Hepatic stellate cell (primary cell): ENCODE measurements at places on chromosomes 7 and 10.

DNA sequence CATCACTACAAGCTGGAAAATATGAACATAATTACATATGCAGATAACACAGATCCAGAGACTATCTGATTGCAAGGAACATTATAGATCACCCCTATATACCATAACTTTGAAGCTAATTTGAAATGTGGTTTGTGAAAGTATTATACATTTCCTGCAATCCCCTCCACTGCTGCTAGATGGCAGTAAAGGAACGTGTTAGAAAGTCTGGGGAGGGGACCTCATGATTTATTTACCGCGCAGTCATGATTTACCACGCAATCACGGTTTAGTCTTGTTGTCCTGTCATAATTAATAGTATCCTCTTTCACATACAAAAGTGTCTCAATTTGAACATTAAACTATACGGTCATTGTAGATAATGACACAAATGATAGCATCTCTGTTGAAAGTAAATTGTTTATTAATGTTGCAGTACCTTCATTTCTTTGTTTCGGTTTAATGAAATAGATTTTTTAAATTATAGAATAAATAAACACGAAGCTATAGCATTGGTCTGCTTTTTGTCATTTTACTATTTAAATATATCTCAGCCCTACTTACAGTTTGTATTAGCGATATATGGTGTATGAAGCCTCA is 145.3 kb upstream of the PRSS1 start:
- DNase-seq = peak; percentile 37

DNA sequence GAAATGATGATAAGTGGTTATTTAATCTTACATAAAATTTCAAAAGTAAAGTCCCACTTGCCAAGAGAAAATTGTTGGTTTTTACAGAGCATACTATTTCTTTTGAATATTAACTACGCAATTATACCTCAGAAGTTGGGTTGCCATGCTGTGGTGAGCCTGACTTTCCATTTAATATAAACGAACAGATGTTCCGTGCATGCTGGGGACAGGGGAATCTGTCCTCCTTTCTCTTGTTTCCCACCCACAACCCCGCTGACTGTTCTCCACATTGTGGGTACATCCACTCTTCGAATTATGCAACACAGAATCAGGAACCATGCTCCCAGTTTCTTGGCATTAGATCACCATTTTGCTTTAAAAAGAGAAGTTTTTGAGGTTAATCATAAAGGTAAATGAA is 29.2 kb upstream of the RTKN2 start:
- DNase-seq = no peak

GRCh38 chr7:119969054-119969453 is 303.9 kb upstream of the KCND2 start:
- no peak for DNase-seq

DNA sequence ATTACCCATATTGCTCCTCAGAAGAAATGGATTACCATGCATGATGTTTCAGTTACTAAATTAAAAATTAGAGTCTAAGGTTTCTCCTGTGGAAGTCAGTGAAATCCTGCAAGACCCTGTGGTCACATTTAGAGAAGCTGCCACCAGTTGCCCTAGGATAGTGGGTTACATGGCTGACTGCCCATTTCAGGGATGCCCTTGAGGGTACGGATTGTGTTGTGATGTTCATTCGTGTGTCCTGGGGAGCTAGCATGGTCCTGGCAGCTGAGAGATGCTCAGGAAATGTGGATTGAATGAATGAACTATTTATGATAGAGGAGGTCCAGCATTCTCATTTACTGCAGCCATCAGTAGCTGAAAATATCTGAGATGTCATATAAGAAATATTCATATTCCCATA is 55.1 kb downstream of the TMEM178B start:
- no peak for DNase-seq

GRCh38 chr7:44486693-44487092 is 3.8 kb downstream of the NUDCD3 start:
- no peak for DNase-seq

DNA sequence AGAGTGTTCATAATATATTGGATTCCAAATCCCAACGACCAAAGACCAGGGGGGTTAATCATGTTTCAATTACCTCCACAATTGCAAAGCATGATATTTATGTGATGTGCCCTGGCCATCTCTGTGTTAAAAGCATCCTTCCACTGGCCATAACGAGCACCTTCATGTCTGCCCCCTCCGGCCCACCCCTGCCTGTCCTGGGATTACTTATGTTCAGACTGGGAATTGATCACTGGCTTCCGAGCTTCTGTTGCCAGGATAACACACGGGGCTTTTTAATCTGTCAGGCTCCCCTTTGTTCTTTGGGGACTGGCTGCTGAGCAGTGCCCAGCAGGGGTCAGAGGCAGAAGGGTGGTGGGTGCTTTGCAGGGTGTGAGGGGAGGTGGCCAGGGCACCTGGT is 13.7 kb upstream of the CHST15 start:
- no peak for DNase-seq

- DNase-seq = no peak
These were observed 168.8 kb downstream of the CXCL12 start for GRCh38 chr10:44216073-44216472.

DNA sequence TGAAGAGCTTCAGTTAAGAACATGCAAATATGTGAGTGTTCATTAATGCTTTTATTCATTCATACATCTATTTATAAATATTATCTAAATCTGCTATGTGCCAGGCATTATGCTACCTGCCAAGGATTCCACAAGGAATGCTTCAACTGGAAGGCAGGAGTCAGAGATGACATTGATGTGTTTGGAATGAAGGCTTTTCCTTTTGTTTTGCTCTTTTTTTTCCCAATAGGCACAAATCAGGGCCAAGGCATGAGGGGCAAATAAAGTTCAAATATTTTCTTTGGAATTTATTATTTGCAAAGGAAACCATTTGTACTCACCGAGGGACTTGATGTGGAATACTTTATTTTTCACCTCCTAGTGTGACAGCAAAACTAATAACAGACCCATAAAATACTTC is 530.3 kb downstream of the ARL4A start:
- DNase-seq = no peak

DNA sequence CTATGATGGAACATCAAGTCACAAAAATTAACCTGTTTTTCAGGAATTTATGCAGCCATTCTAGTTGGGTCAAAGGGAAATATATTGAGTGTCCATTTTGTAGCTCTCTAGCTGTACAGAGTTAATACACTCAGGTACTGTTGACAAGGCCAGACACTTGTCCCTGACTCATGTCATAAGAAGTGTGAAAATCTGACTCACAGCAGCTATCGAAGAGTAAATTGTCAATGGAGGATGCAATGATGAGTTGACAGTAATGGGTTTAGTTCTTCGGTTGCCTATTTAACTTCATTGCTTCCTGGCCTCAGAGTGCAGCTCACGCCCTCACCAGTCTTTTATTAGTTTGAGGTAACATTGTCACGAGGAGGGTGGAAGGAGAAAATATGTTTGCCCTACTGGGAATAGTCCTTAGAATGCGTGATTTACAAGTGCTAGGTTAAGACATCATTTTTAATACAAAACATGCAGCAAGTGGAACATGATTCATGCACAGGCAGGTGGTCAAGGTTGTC is 255.1 kb downstream of the XPNPEP1 start:
- no peak for DNase-seq

DNA sequence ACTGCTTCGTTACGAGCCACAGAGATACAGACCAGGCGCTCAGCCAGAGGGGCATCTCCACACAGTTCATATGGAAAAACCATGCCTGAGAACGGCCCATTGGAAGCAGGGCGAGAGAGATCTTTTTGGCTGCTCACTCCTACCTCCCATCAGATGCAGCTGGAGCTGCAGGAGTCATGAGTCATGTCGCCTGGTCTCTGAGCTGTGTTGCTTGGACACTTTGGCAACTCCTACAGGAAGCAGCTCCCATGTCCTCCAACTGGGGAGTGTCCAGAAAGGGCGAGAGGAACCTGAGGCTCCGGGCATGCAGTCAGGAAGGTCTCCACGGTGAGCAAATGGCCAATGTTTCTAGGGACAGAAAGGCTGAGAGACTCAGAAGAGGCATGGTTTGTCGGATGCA is 24.9 kb downstream of the INSIG1 start:
- DNase-seq = peak; percentile 44

DNA sequence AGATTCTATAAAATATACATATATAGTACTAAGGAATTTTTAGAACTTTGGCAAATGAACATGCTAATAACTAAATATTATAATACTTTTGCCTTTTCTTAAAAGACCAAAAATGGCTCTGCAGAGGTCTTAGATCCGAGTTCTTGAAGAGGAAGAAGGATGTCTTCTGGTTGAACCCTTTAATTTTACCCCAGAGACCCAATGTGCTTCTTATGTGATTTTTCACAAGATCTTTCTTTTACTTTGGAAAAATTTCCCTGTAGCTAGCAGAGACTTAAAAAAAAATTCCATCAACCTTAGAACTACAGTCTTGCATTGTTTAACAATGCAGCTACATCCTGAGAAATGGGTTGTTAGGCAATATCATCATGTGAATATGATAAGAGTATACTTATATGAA is 663.2 kb downstream of the PARD3 start:
- DNase-seq = no peak

GRCh38 chr7:39898867-39899266 is 51.2 kb upstream of the CDK13 start:
- DNase-seq = no peak

GRCh38 chr10:117688358-117688757 is 145.8 kb downstream of the EMX2 start:
- DNase-seq = no peak

GRCh38 chr7:117639966-117640365 is 160.1 kb downstream of the CFTR start:
- no peak for DNase-seq

DNA sequence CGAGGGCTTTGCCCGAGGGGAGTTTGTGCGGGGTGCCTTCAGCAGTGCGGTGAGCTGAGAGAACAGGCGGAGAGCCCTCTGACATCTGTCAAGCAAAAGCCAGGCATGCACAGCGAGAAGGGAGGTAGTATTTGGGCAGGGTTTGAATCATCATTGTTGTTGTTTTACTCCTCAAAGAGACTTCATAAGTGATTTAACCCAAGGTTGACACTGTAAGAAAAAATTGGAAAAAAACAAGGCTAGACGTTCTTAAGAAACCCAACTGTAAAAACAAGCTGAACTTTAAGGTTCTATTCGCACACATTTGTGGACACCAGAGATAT is 1.3 kb downstream of the ADAM22 start:
- DNase-seq = no peak

DNA sequence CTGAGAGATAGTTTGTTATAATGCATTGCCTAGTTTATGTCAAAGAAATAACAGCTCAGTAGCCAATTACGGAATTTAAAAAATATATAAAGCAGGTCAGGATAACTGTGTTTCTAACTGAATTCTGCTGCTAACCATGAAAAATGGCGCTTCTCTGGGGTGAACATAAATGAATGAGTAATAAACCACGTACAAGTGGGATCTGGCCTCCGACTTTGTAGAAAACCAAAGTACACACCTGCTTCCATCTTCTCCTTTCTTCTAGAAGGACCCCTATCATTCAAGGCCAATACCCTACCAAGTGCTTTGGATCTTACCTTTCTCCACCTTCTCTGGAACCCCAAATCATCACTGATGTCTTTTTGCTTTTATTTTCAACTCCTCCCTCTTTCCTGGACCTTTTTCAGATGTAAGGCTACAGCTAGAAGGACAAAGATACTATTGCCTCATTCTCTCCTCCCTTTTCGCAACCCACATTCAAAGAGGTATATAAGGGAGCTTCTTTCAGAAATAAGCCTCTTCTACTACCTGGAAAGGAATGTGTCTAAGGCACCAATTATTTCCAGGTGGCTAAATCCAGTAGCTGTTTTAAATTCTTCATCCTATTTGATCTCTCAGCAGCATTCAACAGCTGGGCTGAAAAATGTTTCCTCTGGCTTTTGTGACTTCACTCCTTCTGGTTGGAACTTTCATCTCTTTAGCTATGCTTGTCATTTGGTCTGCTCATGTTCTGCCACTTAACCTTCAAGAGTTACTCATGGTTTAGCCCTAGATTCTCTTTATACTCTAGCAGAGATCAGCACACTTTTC is 37.7 kb downstream of the NAMPT start:
- no peak for DNase-seq

DNA sequence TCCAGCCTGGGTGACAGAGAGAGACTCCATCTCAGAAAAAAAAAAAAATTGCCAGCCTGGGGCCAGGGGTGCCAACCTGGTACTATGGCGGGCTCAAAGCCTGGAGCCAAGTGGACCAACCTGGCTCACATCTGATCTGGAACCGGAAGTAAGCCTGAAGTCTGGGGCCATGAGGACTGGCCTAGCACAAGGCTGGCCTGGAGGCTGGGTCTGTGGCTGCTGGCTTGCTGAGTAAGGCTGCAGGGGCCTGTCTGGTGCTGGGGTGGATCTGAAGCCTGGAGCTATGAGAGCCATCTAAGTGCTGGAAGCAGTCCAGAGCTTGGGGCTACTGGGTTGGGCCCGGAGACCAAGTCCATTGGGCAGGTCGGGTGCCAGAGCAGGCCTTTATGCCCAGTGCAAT is 84.9 kb downstream of the CCDC3 start:
- DNase-seq = no peak

GRCh38 chr10:74415146-74415839 is 264.3 kb downstream of the ADK start:
- DNase-seq = no peak

- DNase-seq = peak; percentile 41
These were observed 19.9 kb downstream of the TCAF1 start for GRCh38 chr7:143882020-143882603.

- peak; percentile 57 for DNase-seq
These were observed 1.2 kb downstream of the HIPK2 start for GRCh38 chr7:139776486-139777132.
